ENCODE measurements at places on chromosomes 7 and 10. TPM values are rescaled to one million over a fixed set of nuclear protein-coding genes. Genes with fewer than 3 reads are reported as not detected.

The TUBB8 gene
- total RNA-seq, result not detected

- DNase-seq, result no peak
These were observed 231.0 kb upstream of the PPP2R2D start for GRCh38 chr10:131669838-131670237.

GRCh38 chr7:99679032-99679399, 780 bp downstream of the CYP3A5 start:
- no peak for DNase-seq

DNA sequence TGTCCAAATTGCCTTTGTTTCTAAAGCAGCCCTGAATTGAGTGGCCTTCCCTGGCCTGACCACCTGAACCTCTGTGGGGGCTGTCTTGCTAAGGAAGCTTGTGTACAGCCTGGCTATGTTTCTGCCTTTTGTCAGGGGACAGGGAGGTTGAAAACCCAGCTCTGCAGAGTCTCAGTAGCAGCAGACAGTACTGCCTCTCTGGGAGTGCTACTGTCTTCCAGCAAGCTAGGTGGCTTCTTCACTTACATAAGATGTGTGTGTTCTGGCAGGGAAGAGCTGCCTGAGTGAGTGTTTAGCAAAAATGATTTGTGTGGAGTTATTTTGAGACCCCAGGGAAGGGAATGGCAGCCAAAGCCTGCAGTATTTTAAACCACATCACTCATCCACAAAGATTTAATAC, 57.4 kb downstream of the LRRC4 start:
- no peak for DNase-seq

DNA sequence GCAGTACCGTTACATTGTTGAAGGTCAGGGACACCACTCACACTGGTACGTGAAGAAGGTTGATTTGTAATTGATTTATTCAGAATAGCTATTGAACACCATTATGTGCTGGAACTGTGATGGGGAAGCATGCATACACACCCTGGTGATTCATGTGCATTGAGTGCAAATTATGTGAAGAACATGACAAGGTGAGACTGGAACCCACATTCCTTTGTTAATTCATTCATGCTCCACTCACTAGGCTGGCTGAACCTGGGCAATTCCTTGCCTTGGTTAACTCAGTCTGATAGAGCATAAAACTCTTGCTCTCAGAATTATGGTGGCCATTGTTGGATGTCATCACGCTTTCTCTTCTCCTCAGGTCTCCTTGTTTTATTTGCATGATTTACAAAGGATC, 67.3 kb upstream of the TPK1 start:
- no peak for DNase-seq

The BRAT1 gene
- total RNA-seq, result 30.9 TPM

- no peak for DNase-seq
These were observed 18.2 kb downstream of the SLC29A3 start for GRCh38 chr10:71337219-71337701.

DNA sequence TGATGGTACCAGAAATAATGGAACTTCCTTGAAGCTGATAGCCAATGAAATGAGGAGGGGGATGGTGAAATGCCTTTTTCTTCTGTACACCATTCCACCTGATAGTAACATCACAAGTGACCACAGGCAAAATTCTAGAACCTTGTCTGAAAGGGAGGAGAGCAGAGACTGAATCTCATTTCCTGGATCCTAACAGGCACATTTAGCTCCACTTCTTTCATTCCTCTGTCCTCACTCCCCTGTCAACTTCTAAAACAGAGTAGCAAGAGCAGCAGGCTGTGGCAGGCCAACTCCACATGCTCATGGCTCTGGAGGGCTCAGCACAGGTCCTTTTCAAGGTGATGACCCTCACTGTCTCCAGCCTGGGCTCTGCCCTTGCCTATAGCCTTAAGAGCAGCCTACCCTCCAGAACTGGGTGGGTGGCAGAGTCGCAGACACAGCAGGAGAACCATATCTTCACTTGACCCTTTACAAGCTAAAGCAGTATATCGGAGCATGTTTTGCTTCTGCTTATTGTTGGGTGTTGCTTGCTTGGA, at the start of gene LRRC18:
LRRC18 (minus strand) TSS at position 51 of the 536 bp plus-strand sequence. CDS start 25,685 bp downstream, outside the sequence.
- no peak for DNase-seq

The H2BK1 gene
- total RNA-seq, result not detected

GRCh38 chr10:78712147-78712546, 356.6 kb upstream of the ZMIZ1 start:
- DNase-seq, result no peak

GRCh38 chr7:142001163-142001874, 5.6 kb downstream of the MGAM start:
- DNase-seq, result no peak

DNA sequence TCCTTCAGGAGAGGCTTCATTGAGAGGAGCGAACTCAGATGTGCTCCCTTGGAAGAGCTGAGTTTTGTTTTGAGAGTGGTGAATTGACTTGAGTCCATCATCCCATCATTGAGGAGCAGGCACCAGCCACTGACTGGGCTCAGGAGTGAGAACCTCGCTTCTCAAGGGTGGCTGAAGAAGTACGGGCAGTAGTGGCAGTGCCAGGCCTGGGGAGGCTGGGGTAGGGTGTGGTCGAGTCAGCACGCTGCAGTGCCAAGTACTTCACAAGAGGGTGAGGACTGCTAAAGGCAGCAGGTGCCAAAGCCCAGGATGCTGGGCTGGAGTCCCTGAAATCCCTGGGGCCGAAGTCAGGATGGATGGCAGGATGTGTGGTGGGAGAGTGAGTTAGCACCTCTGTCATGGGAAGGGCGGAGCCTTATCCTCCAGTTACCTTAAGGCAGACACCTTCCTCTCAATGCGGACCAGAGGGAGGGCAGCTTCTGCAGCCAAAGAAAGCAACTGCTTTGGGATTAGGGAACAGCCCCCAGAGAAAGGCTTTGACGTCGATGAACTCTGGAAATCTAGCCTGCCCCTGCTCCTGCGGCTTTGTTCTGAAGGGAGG, 210.3 kb downstream of the CAMK1D start:
- DNase-seq, result no peak

DNA sequence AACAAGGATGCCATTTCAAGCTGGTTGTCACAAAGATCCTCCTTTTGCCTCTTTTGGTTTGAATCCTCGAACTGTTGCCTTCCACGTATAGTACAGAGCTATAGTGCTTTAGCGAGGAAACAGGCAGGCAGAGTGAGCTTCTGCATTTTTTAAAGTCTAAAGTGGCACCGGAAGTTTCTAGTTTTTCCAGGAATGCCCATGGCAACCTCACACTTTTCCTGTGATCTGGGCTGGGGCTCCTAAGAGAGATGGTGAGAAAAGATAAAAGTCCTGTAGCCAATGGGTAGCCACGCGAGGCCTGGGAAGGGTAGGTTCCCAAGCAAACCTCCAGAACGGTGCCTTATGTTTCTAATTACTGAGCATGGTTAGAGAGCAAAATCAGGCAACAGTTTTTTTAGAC, 76.7 kb downstream of the CALD1 start:
- DNase-seq, result no peak

The ABCB1 gene
- 8.8 TPM for total RNA-seq

GRCh38 chr7:29989257-29989995, at the start of gene SCRN1:
SCRN1 (minus strand) TSS chr7:29989801; CDS start chr7:29969067, 20,734 bp downstream.
- DNase-seq, result peak; percentile 33

- DNase-seq, result no peak
These were observed 3.0 kb upstream of the VIPR2 start for GRCh38 chr7:159147687-159148086.

- DNase-seq, result peak; percentile 70
These were observed 139.0 kb upstream of the MKLN1 start for GRCh38 chr7:131188367-131189339.

DNA sequence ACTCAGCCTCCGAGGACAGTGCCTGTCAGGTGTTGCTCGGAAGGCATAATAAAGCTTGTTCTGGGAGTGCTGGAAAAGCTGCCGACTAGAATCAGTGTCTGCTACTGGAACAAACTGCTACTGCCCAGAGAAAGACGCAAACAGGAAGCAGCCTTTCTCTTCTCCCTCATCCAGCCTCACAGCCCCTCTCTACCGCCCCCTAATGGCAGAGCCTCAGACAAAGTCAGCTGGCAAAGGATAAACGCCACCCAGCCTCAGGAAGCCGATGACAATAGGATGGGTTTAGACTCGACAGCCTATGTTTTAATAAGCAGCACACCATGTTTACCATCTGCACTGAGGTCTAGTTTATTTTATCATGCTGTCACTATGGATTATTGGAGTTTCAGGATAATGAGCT, 169.5 kb upstream of the LYZL1 start:
- peak; percentile 41 for DNase-seq

DNA sequence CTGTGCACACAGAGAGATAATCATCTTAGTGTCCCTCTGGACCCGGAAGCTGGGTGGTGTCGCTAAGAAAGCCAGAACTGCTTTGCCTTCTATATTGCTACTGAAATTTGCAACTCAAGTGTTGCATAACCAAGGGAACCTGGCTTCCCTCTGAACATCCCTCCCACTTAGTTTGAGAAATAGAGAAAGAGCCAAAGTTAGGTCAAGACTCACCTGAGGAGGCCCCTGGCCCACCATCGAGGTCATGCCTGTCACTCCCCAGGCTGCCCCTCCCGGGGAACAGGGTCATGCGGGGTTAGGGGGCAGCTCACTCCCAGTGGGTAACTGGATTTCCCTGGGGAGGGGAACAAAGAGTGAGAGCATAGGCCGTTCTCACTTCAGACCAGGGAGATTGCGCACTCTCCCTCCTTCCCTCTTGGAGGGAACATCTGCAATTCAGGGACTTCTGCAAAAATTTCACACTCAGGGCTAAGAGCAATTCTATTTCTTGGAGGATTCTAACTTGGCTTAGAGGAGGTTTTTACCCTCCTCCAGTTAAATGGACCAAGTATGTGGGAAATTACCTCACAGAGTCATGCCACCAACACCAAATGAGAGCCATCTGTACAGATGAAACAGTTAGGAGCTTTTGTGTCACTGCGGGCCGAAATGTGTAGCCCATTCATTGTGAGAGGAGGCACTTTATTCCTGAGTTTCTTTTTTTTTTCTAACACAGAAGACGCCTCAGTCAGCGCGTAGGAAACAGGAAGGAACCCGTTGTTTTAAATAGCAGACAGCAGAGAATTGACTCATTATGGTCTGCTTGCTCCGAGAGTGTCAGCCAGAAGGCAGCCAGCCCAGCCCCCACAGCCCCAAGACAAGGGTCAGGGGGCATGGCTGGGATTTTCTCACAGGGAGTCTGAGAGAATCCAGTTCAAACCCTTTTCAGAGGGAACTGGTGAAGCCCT, 221.3 kb downstream of the ARHGAP12 start:
- peak; percentile 77 for DNase-seq

GRCh38 chr7:100629117-100629716, 12.1 kb downstream of the TFR2 start:
- peak; percentile 55 for DNase-seq

GRCh38 chr7:143235561-143235960, 13.7 kb downstream of the TAS2R40 start:
- DNase-seq, result no peak

- DNase-seq, result no peak
These were observed 127.5 kb downstream of the WDR37 start for GRCh38 chr10:1183701-1184100.
